OCI-M1 (cell line): ENCODE measurements at places on chromosomes 2 and 18.

GRCh38 chr2:70978341-70979179 lies at the start of gene ANKRD53:
Gene ANKRD53, plus strand, starts transcription at chr2:70978630. Its CDS starts 16 bp downstream, at chr2:70978646.
- no peak for DNase-seq

DNA sequence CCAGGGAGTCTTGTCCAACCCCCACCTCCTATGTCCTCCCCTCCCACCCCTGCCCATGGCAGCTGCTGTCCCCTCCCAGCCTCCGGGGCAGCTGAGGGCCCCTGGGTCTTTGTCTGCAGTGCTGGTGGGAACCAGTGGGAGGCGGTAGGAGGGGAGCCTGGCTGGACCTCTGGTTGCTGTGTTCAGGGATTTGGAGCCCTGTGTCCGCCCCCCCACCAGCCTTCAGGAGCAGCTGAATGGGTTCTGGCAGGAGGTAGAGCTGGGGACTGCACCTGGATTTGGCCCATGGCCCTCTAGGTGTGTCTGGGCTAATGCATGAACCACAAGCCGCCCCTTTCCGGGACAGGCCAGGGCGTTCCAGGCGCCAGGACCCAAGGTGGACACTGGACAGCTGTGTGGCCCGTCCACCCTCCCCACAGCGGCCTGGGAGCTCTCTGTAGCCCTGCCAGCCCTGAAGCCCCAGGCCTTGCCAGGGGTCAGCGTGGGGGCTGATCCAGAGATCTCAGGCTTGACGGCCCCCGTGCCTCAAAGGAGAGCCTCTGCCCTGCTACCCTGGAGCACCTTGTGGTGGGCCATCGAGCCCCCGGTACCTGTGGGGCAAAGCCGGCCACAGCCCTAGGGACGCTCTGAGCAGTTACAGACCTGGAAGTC lies 25.4 kb downstream of the GPC1 start:
- no peak for DNase-seq

GRCh38 chr18:79071503-79072210 lies 2.5 kb downstream of the ATP9B start:
- DNase-seq, result peak; percentile 32

- no peak for DNase-seq
Observed at GRCh38 chr18:23073996-23074606, 61.2 kb upstream of the CABLES1 start.
